ENCODE measurements at places on chromosomes 4 and X. TPM values are rescaled to one million over a fixed set of nuclear protein-coding genes. Genes with fewer than 3 reads are reported as not detected.

DNA sequence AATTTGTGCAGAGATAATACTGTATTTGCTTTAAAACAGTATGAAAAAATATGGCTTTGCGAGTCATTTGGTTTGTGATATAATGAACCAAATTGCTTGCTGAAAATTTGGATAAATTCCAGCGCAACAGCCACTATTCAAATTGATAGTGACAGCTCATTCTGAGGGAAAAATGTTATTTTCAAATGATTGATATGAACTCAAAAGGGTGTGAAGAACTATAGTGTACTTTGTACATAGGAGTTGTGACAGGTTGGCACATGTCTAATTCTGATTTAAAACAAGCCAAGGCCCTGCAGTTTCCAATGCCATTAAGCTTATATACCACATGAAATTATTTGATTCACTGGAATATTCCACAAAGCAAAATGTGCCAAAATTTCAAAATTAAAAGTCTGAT is 1628.9 kb upstream of the AGA start:
- no peaks in the 10 kb centered on the region for H3K36me3 ChIP-seq
- DNase-seq, result no peak
- no peaks in the 10 kb centered on the region for H3K27me3 ChIP-seq
- H3K27ac ChIP-seq, result no peak overlapping the region
- H3K4me1 ChIP-seq, result no peaks in the 10 kb centered on the region

DNA sequence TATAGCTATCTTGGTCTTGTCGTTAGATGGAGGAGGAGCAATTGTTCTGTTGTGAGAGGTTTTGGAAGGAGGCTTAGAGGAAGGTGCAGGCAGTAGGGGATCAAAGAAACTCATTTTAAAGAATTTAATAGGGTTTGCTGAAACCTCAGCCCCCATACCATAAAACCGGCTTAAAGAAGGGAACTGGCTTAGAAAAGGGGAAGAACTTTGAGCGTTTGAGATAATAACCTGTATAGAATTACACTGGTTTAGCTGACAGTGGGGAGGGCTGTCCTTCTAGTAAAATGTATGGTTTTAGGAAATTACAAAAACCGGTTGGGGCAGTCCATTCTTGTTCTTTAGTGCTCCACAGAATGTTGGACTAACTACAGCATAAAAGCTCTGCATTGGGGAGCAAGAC is 128.1 kb downstream of the KDM6A start:
- no peak overlapping the region for H3K4me3 ChIP-seq
- peaks cover 2% of the 10 kb centered on the region for H3K4me1 ChIP-seq
- H3K27me3 ChIP-seq, result no peaks in the 10 kb centered on the region
- no peaks in the 10 kb centered on the region for H3K36me3 ChIP-seq
- H3K27ac ChIP-seq, result no peak overlapping the region

- H3K27me3 ChIP-seq, result no peaks in the 10 kb centered on the region
- no peak for DNase-seq
- H3K4me1 ChIP-seq, result no peaks in the 10 kb centered on the region
- no peaks in the 10 kb centered on the region for H3K36me3 ChIP-seq
Observed at GRCh38 chrX:14923761-14924160, 50.5 kb downstream of the MOSPD2 start.

DNA sequence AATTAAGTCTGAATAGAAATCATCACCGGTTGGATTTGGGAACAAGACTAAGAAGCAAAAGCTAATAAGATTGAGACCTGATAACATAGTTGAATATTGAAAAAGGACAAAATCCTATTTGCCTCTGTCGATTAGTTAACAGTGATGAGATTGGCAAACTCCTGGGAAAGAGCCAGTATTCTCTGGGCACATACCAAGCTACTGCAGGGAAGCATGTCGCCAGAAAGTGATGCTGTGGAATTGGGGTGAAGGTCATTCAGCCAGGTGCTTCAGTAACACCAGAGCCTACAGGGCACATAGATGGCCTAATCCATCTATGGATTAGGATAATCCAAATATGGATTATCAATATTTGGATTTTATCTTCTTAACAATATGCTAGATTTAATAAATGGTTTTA is 44.0 kb downstream of the OSTC start:
- H3K36me3 ChIP-seq, result no peaks in the 10 kb centered on the region
- H3K27ac ChIP-seq, result no peak overlapping the region
- no peaks in the 10 kb centered on the region for H3K4me1 ChIP-seq
- H3K4me3 ChIP-seq, result no peak overlapping the region
- H3K27me3 ChIP-seq, result no peaks in the 10 kb centered on the region

DNA sequence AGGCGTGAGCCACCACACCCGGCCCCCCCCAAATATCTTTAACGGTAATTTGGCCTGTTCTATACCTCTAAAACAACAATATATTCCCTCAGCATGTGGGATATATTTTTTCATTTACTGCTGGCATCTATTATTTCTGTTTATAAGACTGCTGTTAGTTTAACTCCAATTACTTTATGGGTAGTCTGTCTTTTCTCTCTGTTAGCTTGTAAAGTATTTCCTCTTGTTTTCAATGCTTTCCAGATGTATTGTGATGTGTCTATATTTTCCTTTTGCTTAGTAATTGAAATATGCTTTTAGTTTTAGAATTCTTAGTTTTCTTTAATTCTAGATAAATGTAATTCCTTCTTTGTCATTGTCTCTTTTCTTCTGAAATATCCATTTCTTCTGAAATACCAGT is 445.8 kb downstream of the ANKRD50 start:
- H3K27me3 ChIP-seq, result no peaks in the 10 kb centered on the region
- H3K4me3 ChIP-seq, result no peak overlapping the region

Gene KIAA1210
- 0.16 TPM for polyA plus RNA-seq

Measured in thymus (tissue), 14 donors.